ENCODE measurements at places on chromosomes 12 and 14.

GRCh38 chr14:104639885-104640548 is 35.4 kb upstream of the TMEM179 start:
- peak; percentile 47 for DNase-seq

DNA sequence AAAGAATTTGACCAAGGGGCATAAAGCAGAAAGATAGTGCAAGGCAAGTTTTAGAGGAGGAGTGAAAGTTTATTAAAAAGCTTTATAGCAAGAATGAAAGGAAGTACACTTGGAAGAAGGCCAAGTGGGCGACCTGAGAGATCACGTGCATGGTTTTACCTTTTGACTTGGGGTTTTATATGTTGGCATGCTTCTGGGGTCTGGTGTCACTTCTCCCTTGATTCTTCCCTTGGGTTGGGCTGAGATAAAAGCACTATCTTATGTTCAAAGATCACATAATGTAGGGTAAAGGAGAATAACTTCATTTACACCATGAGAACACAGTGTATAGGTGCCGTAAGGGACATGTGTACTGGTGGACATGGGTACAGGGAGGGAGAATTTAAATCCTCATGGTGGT is 17.7 kb upstream of the TMEM30B start:
- no peak for DNase-seq

DNA sequence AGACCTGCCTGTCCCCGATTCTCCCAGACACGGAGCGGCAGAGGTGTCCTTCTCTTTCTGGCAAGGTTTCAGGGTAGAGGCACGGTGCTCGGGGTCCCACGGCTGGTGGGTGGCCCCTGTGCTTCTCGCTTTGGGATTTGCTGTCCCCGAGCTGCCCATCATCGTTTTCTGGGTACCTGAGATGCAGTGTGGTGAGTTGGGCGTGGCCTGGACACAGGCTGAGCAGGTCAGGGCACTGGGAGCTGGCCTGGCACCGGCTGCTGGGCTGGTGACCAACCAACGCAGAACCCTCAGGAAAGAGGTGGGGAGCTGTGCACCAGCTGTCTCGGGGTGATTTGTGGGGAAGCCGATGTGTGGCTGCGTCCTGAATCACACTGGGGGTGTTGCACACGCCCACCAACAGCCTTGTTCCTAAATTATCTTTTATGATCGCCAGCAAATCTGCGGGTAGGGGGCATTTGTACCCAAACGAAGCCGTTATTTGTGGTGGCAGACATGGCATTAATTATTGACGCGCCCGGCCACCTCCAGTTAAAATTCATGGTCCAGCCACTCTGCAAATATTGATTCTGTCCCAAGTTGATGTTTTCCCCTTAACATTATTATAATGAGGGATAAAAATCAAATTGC is 61.0 kb downstream of the KIF26A start:
- DNase-seq: no peak

GRCh38 chr12:104288635-104289274 is 14.8 kb upstream of the EID3 start:
- DNase-seq: peak; percentile 79

DNA sequence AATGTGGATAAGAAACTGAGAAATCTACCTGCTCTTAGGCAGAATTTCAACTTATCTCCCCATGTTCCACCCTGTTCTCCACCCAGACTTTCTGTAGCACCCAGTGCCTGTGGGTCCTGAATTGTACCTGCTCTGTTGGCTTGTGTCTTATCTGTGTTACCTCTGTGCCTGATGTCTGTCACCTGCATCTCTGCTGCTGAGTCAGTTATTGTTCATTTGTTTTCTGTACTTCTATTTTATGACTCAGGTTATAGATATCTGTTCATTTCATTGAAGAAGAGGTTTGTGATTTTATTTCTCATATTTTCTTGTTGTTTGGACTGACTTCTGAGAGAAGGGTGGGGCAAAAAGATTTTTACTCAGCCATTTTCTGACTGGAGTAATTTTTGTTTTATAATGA is 11.7 kb downstream of the SOCS4 start:
- DNase-seq: no peak

DNA sequence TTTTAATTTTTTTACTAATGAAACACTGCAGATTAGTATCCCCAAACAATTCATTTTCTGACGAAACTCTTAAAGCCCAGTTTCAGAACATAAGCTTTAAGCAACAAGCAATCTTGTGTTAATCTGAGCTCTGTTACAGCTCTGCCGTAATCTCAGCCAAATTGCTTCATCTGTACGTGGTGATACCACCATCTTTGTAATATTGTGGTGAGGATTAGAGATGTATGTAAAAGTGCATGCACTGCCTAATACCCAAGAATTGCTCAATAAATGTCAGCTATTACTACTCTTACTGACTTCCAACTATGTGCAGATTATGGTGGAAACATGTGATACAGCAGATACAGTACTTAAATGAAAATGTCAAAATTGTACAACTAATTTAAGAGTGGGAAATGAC is 1.8 kb downstream of the AKAP5 start:
- no peak for DNase-seq

DNA sequence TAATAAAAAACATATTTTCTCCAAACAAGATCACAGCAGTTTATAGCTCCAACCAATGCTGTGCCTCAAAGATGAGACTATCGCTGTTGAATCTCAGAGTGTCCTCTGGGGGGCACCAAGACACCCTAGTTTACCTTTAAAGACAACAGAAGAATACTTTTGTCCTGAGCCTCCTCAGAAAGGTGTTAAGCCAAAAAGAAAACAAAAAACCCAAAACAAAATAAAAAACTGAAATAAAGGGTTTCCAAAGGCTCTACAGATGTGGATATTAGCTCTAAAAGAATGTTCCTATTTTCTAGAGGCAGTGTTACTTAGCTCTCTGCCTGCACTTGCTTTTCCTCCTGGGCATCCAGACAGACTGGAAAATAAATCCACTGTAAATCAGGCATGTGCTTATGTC is 86.9 kb upstream of the TTC7B start:
- DNase-seq: peak; percentile 32

DNA sequence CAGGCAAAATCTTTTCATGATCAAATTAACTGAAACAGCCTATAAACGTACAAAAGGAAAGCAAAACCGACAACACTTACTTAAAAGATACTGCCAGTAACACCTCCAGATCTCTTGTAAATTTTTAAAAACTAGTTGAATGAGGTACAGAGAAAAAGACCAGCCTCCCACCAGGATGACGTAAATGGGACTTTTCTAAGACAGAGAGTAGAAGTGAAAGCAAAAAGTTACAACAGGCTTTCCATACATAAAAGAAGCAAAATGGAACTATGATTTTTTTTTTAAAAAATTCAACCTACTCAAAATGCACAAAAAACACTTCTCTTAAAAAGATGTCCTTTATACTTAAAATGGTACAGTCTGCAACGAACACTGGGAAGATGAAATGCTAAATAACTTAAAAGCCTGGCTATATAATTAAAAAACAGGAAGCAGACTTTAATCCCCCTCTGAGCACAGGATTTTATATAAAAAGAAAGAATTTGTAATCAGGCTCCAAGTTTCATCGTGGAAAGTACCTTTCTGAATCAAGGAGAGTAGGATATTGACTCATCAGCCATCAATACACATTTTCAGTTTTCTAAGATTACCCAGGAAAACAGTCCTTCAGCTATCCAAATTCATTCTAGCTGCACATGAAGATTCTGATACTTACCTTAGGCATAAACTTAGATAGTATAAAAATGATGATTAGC is 14.2 kb upstream of the MYO1A start:
- DNase-seq: peak; percentile 68

GRCh38 chr14:102486513-102487203 is 22.9 kb downstream of the ANKRD9 start:
- DNase-seq: no peak

DNA sequence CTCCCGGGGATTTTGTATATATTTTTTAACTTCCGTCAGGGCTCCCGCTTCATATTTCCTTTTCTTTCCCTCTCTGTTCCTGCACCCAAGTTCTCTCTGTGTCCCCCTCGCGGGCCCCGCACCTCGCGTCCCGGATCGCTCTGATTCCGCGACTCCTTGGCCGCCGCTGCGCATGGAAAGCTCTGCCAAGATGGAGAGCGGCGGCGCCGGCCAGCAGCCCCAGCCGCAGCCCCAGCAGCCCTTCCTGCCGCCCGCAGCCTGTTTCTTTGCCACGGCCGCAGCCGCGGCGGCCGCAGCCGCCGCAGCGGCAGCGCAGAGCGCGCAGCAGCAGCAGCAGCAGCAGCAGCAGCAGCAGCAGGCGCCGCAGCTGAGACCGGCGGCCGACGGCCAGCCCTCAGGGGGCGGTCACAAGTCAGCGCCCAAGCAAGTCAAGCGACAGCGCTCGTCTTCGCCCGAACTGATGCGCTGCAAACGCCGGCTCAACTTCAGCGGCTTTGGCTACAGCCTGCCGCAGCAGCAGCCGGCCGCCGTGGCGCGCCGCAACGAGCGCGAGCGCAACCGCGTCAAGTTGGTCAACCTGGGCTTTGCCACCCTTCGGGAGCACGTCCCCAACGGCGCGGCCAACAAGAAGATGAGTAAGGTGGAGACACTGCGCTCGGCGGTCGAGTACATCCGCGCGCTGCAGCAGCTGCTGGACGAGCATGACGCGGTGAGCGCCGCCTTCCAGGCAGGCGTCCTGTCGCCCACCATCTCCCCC is 777 bp downstream of the ASCL1 start:
- no peak for DNase-seq

- no peak for DNase-seq
These were observed 5.9 kb upstream of the RERG start for GRCh38 chr12:15227004-15227679.

DNA sequence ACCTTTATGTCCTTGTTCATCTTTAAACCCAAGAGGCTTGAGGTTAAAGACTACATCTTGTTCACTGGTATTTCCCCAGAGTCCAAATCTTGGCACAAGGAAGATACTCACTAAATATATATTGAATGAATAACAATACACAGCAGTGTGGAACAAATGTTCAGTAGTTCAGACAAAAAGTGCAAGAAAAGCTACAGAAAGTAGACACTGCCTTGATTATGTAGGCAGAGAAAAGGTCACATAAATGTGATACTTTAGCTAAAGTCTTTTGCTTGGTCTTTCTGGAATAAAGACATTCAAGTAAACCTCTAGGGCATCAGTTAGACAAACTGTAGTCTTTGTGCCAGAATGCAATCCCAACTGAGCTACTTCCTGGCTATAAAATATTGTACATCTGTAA is 157.0 kb downstream of the TMEM117 start:
- DNase-seq: no peak

DNA sequence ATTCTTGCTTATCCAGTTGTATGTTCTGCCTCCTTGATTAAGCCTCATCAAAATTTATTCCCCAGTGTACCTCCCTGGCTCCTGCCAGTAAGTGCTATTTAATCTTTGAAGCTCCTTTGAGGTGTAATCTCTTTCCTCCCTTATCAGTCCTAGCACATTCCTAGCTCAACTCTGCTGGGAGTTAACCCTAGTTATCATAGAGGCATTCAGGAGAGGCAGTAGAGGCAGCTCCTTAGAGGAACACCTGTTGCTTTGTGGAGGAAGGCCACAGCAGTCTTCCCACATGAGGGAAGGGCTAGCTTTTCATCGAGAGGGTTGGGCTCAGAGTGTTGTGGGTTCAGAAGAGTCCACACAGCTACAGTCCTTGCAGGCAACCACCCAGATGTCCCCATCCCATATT is 182.4 kb upstream of the ARID2 start:
- no peak for DNase-seq

GRCh38 chr14:51116682-51117081 is 21.8 kb upstream of the TRIM9 start:
- no peak for DNase-seq

DNA sequence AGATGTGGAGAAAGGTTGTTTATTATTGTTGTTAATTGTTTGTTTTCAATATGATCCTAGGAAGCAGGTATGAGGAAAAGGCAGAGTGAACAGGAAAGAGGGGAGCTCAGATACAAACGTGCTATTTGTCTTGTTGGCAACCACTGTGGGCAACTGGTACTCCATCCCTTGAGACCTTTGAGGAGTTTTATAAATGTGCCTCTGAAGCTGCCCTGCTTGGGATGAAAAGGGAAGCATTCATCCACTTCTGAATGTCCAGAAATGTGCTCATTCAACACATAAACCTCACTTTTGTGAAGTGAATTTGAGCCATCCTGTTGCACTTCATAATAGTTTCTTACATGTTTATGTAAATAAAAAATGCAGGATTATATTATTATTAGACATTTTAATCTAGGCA is 164.3 kb upstream of the PDZRN4 start:
- no peak for DNase-seq

- no peak for DNase-seq
These were observed 247.6 kb downstream of the RPAP3 start for GRCh38 chr12:47458279-47458678.

DNA sequence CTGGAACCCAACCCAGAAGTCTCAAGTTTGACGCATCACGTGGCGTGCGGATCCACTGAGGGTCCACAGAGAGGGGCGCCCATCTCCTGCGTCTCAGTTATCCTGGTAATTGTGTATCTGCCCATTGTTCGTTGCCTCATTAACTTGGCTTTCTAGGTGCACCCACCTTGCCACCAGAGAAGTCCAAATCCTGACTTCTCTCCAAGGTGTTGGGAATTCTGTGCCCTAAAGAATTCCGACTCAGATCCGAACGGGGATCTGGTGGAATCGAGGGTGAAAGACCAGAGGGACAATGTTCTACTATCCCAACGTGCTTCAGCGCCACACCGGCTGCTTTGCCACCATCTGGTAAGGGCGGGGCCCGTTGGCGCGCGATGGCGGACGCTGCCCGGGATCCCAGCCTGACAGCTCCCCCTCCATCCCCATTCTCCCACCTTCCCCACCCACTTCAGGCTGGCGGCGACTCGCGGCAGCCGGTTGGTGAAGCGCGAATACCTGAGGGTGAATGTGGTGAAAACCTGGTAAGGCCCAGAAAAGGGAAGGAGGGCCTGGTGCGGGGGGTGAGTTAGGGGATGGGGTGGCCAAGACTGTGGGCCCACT is 481 bp downstream of the REC8 start:
- no peak for DNase-seq

DNA sequence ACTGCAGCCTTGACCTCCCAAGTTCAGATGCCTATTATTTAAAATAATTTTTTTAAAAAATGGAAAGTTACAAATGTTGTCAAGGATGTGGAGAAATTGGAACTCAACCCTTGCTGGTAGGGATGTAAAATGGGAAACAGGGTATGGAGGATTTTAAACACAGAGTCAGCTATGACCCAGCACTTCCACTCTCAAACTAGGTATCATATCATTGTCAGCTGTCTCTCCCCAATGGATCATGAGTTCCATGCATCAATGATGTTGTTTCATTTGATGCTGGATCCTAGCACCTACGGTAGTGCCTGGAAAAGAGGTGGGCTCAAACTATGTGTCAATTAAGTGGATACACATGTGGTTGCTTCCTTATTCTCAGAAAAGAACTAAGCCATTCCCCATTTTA is 150.9 kb downstream of the RIMBP2 start:
- no peak for DNase-seq

GRCh38 chr14:102539544-102540314 is 30.2 kb upstream of the ANKRD9 start:
- no peak for DNase-seq

- DNase-seq: no peak
These were observed 85.8 kb upstream of the BCAT1 start for GRCh38 chr12:25034676-25035075.

DNA sequence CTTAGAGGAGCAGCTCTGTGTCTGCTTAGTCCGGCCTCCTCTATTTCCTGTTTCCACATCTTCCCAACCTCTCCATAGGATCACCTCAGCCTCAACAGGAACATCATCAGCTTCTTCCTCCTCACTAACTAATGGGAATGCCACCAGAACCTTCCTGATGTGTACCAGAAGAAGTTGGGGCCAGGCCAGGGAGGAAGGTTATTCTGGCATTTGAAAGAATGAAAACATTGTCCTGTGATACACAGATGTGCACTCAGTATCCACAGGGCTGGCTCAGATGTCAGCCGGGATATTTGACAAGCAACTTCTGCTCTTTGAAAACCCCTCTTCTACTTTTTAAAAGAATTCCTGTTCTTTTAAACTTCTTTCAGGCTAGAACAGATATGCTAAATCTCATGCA is 63.6 kb downstream of the TMEM30B start:
- DNase-seq: no peak
